Right ventricle myocardium superior (tissue), 1 donor: ENCODE measurements at places on chromosomes 2 and 18.

DNA sequence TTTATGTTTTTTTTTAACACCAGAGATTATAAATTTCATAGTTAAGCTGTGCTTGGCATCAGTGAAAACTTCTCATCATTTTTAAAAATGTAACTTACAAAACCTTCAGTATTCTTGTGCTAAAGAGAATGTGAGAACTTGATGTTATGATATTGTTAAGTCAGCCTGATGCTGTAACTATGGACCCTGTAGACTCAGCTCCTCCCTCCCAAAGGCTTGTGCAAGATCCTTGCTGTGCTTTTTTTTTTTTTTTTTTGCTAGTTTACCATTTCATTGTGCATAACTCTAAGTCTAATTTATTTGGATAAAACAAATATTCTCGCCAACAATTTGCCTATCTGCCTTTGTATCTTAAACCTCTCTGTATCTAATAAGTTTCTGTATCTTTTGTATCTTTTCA, 12.9 kb upstream of the TFPI start:
- DNase-seq: no peak

DNA sequence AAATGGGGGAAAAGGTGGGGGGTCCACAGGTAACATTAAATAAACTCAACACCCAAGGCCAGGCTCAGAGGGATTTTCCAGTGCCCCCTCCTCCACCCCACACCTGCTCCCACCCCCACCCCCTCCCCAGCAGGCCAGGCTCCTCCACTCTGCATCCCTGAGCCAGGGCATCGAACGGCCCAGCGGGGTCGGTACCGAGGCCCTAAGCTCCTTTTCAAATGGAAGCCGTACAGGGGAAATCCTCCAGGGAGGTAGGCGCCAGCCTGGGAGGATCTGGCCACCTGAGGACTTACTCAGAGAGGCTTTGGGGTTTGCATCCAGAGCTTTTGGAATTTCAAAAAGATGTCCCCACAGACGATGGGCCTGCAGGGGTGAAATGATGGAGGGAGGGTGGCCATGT, 46.5 kb downstream of the ZFP36L2 start:
- DNase-seq: no peak

DNA sequence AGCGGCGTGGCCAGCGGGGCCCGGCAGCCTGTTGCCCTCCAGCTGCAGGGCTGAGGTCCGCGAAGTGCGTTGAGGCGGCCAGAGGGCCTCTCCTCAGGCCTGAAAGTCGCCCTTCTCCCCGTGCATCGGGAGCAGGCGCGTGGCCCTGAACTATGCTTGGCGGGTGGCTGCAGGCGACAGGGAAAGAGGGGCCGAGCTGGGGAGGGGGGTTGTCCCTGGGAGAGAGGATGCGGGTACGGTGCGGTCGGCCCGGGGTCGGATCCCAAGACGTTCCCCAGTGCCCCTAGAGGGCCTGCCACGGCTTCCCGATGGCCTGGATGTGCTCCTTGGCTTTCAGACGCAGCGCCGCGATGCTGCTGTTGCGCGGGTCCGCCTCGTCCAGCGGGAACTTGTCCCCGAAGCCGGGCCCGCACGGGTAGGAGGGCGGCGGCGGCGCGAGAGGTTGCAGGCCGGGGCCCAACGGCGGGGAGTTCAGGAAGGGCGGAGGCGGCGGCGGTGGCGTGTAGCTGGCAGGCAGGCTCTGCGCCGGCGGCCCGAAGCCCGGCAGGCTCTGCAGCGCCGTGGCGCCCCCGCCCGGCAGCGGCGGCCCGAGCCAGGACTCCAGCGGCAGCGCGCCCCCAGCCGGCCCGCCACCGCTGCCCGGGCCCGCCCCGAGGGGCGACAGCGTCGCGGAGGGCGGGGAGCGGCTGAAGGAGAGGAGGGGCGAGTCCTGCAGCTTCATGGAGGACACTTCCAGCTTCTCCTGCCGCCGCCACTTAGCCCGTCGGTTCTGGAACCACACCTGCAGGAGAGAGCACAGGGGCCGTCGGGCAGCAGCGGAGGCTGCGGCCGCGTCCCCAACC, 4.3 kb downstream of the RAX start:
- no peak for DNase-seq

DNA sequence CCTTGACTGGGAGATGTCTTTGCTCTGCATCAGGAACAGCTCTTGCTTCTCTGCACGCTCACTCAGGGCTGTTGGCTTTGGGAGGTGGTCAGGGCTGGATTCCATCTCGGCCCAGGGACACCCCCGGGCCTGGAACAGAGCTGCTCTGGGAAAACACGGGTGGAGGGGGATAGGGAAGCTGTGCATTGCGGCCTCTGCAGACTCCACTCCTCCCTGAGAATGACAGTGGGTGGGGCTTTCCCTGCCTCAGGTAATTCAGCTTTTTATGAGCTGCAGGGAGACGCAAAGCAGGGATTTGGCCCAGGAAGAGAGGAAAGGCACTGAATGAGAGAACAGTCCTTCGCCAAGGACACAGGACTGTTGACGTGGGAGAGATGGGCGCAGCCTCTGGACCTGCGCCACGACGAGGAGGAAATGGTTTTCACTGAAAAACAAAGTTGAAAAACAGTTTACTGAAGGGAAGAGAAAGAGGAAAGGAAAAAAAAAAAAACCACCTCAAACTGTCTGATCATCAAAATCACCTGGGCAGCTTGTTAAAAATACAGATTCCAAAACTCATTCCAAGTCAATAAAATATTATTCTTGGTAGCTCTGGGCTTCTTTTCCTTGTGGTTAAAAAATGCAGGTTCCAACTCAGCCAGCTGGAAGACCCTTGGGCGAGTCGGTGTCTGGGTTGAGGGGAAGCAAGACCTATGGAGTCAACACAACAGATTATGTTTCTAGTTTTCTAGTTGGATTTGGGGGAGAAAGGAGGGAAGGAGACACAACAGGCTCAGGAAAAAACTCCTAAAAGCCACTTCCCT, 194.0 kb downstream of the ZFP36L2 start:
- DNase-seq: peak; percentile 81

DNA sequence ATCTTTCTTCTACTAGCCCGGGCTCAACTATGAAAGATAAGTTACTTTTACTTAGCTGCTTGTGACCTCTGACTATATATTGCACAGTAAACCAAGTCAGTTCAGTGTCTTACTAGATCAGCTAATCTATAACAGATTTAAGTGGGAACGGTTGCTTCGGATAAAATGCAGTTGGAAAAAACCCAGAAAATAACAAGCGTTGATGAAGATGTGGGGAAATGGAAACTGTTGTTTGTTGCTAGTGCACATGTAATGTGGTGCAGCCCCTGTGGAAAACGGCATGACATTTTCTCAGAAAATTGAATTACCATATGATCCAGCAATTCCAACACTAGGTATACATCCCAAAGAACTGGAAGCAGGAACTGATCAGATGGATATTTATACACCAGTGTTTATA, 248.5 kb downstream of the PRKCE start:
- no peak for DNase-seq

GRCh38 chr18:79935499-79935898, 16.0 kb downstream of the SLC66A2 start:
- DNase-seq: peak; percentile 13

GRCh38 chr18:75393721-75394120, 33.8 kb downstream of the SMIM21 start:
- DNase-seq: no peak

DNA sequence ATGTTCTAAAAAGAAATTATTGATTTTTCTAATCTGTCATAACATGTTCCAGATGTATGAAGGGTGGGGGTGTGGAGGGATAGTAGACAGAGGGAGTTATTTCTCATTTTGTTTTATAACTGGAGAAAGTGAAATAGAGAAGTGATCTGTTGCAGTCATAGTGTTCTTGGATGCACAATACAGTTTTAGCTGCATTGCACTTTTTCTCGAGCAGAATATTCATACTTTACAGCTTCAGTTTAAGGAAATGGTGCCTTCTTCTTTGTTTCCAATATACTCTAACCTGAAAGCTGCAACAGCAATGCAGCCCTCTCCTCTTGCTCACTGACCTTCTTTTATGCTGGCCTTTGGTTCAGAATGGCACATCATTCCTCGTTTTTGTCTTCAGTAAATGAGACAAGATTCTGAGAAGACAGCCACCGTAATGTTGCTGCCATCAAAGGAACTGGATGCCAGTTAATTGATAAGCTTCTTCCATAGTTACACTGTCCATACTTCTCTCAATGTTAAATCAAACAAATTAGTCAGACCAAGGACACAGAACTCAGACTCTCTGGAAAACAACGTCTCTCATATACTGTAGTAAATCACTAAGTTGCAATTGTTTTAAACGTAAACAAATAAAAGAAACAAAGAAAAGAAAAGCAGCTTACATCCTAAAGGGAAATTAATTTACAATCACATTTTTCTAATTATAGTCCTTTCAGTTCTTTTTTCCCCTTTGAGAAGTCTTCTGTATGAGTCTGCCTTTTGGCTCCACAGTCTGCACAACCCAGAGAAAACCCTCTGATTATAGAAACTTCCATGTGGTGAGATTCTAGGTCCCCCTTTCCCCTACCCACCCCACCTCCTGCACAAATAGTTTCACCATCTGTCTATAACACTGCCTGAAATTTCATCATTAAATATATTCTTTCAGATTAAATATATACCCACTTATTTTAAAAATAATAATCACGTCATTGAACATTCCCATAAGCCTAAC, 97.4 kb upstream of the UGP2 start:
- DNase-seq: no peak

DNA sequence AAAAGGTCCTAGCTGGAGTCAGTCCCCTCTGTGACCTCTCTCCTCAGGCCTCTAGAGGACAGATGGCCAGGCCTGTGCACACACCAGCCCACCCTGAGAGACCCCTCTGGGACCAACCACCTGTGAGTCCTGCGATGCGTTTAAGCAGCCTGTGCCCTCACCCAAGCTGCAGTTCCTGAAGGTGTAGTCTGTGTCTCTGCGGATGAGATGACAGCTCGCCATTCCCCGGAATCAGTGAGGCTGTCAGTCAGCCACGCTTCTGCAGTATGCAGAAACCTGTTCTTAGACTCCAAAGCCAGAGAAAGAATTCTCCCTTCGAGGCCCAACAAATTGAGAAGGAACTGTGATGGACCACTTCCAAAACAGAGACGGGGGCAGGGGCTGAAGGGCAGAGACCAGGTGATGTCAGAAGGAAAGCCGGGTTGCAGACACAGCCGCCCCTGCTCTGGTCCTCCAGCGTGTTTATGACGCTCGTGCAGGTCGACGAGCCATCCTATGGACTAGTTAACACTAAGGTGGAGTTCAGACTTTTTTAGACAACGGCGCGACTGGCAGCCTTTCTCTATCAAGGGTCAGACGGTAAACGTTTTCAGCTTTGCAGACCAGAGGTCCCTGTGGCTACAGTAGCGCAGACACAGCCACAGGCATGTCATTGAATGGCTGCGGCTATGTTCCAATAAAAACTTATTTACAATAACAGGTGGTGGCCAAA, 10.2 kb downstream of the MTERF4 start:
- DNase-seq: no peak
